Stomach (tissue), 19 donors: ENCODE measurements at places on chromosomes 5 and 9. TPM values are rescaled to one million over a fixed set of nuclear protein-coding genes. Genes with fewer than 3 reads are reported as not detected.
A peak's percentile ranks its signal among the peaks of the same experiment; 100 is the strongest.

The PCDHGC5 gene
- not detected for total RNA-seq

The SLC9A3 gene
- 142 TPM for total RNA-seq

DNA sequence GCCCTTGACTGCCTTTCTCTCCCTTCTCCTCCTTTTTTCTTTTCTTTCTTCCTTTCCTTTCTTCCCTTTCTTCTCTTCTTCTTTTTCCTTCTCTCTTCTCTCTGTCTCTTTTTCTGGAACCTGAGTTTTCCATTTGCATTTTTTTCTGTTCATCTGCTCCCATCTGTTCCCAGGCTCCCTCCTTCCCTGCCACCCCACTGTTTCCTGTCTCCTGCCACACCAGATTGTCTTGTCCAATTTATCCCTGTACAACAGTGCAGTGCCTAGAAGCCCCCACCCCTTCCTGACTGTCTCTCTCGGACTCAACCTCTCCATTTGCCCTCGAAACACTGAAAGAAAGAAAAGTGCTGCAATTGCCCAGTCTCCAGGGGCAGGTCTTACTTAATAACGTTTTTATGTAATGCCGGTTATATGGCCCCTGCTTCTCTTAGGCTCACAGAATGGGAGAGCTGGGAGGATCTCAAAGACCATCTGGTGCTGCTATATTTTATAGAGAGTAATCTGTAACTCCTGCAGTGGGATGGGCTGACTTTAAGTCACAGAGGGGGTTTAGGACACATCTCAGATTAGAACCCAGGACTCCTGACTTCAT lies 101.4 kb downstream of the RALGPS1 start:
- DNase-seq = no peak
- no peaks in the 10 kb centered on the region for H3K27me3 ChIP-seq

DNA sequence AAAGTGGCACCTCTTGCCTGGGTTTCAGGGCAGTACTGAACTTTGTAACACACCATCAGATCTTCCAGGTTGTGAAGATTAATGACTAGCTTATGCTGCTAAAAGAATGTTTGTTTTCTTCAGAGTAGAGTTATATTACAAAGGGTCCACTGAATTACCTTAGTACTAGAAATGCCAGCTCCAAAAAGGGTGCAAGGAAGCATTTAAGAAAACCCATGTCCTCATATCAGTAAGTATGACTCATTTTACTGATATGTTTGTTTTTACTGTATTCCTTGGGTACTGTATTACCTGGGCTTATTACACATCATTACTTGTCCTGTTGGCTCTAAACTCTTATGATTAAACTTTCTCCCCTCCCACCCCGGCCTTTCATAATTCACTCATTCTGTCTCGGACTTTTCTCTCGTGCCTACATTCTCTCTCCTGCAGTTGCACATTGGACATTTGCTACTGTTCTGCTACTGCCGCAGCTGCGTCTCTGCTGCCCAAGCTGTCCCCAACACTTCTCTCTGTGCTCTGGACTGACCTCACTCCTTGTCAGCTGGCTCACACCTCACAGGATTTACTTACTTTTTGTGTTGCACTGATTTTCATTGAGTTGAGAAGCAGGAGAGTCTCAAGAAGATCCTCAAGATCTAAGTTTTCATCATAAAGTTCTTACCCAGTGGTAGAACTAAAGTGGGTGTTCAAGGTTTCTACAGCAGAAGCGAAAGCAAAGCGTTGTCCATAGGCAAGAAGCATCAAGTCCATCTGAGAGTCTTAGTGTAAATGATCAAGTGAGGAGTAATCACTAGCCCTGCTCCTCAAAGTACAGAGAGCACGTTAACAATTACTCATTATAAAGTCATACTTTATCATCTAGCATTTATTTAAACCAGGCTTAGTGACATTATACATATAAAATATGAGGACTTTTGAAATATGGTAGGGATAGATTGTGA lies 53.2 kb upstream of the C9orf72 start:
- peak overlapping the region; percentile 67 for H3K27ac ChIP-seq
- DNase-seq = no peak
- no peaks in the 10 kb centered on the region for H3K27me3 ChIP-seq
- peaks cover 6% of the 10 kb centered on the region for H3K4me1 ChIP-seq
- peak overlapping the region; percentile 15 for H3K4me3 ChIP-seq

DNA sequence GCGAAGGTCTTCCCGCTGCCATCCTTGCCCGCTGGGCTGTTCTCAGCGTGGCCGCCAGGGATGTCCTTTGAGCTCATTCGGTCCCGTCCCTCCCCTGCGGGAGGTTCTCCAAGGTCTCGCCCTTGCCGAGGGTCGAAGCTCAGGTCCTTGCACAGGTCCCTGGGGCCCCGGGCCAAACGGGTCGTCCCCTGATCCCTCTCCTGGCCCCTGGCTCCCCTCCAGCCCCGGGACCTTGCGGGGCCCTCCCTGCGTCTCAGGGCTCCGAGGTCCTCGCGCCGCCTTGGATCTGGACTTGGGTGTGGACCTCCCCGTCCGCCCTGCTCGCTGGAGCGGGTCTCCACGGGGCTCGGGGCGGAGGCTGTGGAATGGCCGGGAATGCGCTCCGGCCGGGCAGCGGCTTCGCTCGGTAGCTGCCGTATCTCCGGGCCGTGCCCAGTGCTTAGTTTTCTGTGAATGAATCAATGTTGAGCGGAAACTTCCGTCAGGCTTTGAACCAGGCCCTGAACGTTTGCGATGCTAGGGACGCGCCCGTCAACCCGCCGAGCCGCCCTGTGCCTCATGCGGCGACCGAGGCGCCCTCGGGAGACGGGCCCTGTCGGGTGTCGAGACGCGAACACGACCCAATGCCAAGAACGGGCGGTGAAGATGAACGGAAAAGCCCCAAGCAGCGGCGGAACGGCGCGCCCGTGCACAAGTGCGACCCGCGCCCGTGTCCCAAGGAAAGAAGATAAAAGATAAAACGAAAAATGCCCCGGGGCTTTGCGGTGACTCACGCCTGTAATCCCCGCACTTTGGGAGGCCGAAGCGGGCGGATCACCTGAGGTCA lies 780 bp downstream of the RNU6ATAC start:
- peaks cover 16% of the 10 kb centered on the region for H3K36me3 ChIP-seq
- H3K27ac ChIP-seq = no peak overlapping the region
- peak; percentile 85 for DNase-seq
- no peak overlapping the region for H3K4me3 ChIP-seq
- no peaks in the 10 kb centered on the region for H3K4me1 ChIP-seq
- H3K27me3 ChIP-seq = no peaks in the 10 kb centered on the region

GRCh38 chr5:17289681-17290539 lies 72.5 kb downstream of the BASP1 start:
- no peaks in the 10 kb centered on the region for H3K4me1 ChIP-seq
- no peaks in the 10 kb centered on the region for H3K27me3 ChIP-seq
- DNase-seq = no peak
- H3K4me3 ChIP-seq = no peak overlapping the region
- H3K36me3 ChIP-seq = no peaks in the 10 kb centered on the region
- H3K27ac ChIP-seq = no peak overlapping the region

GRCh38 chr9:130432796-130433167 lies 12.0 kb upstream of the ASS1 start:
- no peaks in the 10 kb centered on the region for H3K27me3 ChIP-seq
- H3K4me3 ChIP-seq = peak overlapping the region; percentile 39
- H3K4me1 ChIP-seq = peaks cover 9% of the 10 kb centered on the region
- DNase-seq = no peak
- H3K27ac ChIP-seq = no peak overlapping the region
- no peaks in the 10 kb centered on the region for H3K36me3 ChIP-seq
